ENCODE measurements at places on chromosomes 11 and 22.

DNA sequence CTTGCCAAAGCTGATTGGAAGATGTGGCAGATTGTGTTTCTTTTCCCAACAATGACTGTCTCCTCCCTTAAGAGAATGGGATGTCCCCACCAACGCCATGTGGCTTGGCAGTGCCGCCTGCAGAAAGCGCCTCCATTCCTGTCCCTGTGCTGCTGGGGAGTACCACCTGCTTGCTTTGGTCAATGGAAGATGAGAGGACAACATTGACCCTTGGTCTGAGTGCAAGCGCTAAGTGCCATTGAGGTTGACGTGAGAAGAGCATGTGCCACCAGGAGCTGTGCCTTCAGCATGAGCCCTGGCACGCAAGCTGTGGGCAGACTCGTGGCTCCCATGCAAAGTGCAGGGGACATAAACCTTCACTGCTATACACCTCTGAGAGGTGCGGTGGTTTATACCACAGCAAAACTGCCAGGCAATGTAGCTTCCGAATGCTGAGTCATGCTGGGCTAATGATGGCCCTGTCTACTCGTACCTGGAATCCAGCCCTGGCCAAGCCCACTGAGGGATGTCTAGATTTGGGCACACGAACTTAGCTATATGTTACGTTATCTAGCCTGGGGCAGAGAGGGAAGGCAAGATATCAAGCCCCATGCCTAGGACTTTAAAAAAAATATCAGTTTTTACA lies 41.9 kb downstream of the MYEOV start:
- DNase-seq = no peak

- no peak for DNase-seq
These were observed 187.8 kb downstream of the DDX10 start for GRCh38 chr11:108852701-108853100.

- DNase-seq = no peak
These were observed 16.5 kb upstream of the PAX6 start for GRCh38 chr11:31827455-31828206.

GRCh38 chr22:17370026-17370765 lies 936 bp downstream of the CECR2 start:
- DNase-seq = no peak

DNA sequence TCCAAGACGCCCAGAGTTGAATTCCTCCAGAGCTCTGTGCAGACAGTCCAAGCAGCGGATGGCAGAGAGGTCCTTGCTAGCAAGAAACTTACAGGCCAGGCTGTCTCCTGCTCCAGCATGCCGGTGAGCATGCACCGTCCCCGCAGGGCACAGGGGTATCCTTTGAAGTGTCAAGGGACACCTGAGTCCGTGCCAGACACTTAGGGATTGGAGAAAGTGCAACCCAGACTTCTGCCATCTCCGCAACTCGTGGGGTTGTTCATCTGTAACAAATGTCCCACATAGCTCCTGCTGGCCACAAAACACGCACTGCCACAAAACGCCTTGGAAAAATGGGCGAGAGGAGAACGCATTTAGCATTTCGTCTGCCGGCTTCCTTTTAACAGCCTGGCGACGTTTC lies 13.3 kb downstream of the TSPO start:
- DNase-seq = no peak

- no peak for DNase-seq
These were observed 792.7 kb upstream of the LUZP2 start for GRCh38 chr11:23704183-23704582.

DNA sequence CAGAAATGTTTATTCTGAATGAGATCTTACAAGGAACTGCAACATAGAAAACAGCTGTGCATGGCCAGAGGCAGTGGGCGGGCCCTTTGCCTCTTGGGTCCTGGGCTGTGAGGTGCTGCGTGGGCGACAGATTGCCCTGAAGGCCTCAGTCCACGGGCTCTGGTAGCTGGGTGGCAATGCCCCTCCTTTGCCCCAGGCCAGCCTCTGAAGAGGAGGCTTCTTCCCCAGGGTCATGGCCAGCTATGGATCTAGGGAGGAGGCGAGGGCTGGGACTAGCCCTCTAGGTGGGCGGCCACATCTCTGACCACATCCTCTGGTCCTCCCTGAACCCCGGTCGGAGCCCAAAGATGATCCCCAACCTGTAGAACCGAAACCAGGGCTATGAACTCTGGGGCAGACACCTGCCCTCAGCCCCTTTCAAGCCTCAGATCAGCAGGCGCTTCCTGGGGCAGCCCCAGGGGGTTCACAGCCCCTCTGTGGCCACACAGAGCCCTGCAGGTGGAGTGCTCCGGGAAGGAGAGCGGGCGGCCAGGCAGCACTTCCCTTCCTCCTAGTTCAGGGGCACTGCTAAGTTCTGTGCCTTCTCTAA lies 6.6 kb upstream of the CDC42BPG start:
- no peak for DNase-seq

- no peak for DNase-seq
These were observed 12.7 kb downstream of the PDHX start for GRCh38 chr11:34928960-34929680.

- no peak for DNase-seq
These were observed 20.4 kb downstream of the OR51E1 start for GRCh38 chr11:4664183-4664582.

- no peak for DNase-seq
These were observed 28.5 kb downstream of the AASDHPPT start for GRCh38 chr11:106105986-106106385.

DNA sequence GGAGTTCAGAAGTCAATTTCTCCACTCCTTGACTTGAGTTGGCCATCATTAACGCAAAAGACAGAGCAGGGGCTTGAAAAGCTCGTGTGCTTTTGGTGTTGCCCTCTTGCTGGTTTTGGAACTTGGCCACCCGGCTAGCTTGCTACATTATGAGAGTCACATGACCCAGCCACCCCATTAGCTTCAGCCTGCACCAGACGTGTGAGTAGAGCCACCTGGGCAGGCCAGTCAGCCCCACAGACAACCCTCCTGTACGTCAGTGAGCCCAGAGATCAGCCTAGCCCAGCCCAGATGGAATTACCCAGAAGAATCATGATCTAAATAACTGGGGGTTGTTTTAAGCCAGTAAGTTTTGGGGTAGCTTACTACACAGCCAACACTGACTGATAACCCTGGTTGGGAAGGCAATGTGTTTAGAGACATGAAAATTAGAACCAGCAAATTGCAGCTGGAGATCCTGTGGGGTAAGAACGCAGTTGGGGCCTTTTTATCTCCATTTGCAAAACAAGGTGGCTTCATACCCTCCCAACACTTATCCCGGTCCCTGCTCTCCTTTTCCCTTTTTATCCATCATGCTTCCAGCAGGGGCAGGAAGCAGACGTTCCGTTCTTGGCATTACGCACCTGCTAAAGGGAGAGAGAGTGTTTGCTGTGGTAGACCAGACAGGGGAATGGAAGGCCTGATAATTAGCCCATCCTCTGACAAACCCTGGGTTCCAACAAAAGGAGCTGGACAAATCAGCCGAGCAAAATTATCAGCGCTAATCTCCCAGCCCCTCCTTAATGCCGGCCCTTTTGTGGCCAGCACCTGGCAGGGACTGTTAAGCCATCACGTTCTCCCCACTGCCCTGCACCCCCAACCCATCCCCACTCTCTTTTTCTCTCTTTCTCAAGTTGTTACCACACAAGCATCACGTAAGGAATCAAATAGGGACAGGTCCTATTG lies 548.7 kb upstream of the CADM1 start:
- no peak for DNase-seq

GRCh38 chr11:88102598-88102934 lies 72.7 kb downstream of the RAB38 start:
- no peak for DNase-seq

GRCh38 chr11:127105593-127106541 lies 105.3 kb upstream of the KIRREL3 start:
- no peak for DNase-seq

DNA sequence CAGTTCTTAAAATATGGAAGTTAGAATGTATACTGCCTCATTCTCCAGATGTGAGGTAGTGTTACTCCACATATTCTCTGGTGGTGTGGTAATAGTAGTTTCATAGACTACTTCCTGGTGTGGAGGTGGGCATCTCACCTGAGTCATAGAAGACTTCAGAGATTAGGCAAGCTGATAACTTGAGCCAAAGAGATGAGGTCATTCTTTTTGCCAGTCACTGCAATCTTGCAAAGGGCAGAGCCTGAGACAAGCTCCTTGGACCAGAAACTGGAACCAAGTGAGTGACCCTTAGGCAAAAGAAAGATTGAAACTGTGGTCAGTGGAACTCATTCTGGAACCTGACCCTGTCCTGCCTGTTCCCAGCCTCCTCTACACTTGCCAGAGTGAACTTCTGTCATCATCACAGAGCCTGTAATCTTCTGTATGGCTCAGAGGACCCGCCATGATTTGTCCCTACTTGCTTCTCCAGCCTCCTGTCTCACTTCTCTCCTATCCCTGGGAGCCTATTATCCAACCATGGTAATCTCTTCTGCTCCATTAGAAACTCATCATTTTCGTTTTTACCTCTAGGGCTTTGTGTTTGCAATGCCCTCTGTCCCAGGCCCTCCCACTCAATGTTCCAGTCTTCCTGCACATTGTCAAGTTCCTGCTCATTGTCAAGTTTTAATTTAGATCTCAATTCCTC lies 10.6 kb upstream of the CCDC83 start:
- no peak for DNase-seq

- no peak for DNase-seq
These were observed 1078.0 kb downstream of the NTM start for GRCh38 chr11:132448334-132448995.

DNA sequence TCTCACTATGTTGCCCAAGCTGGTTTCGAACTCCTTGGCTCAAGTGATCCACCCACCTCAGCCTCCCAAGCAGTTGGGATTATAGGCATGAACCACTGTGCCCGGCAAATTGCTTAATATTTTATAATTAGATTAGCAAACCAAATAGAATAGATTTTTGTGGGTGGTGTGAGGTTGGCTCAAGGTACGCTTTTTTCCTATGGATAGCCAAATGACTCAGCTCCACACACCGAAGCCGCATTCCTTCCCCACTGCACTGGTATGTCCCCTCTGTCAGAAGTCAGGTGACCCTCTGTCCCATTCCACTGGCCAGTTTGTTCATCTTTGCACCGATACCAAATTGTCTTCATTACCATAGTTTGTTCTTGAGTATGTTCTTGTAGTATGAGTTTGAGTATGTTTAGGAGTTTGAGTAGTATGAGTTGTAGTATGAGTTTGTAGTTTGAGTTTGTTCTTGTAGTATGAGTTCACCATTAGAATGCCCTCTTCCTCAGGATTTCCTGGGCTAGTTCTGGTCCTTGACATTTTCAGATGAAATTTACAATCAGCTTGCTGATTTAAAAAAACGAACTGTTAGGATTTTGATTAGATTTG lies 19.4 kb downstream of the SUSD2 start:
- no peak for DNase-seq

GRCh38 chr11:8745431-8746253 lies 63.0 kb downstream of the RPL27A start:
- DNase-seq = no peak

GRCh38 chr11:9574622-9575259 lies 1.3 kb downstream of the WEE1 start:
- peak; percentile 5 for DNase-seq

- DNase-seq = no peak
These were observed 1.4 kb downstream of the MYEOV start for GRCh38 chr11:69295079-69295994.

- DNase-seq = no peak
These were observed 77.8 kb upstream of the DDI1 start for GRCh38 chr11:103958475-103959215.

DNA sequence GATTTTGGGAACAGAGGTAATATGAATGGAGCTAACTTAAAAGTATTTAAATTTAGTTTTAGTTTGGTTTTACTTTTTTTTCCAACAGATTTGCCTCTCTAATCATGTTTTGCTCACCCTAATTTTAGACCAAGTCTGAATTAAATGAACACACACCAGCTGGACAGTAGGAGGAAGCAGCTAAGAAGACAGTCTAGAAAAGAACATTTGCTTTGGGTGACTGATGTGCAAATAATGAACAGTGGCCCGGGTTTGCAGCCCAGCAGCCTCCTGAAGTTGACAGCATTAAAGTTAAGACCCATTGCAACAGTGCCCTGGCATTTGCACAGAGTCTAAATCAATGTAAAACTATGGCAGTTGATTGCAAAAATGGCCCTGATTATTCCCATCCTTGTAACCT lies 66.4 kb upstream of the SORL1 start:
- DNase-seq = no peak

- no peak for DNase-seq
These were observed 2.9 kb downstream of the ATG2A start for GRCh38 chr11:64914123-64914522.

DNA sequence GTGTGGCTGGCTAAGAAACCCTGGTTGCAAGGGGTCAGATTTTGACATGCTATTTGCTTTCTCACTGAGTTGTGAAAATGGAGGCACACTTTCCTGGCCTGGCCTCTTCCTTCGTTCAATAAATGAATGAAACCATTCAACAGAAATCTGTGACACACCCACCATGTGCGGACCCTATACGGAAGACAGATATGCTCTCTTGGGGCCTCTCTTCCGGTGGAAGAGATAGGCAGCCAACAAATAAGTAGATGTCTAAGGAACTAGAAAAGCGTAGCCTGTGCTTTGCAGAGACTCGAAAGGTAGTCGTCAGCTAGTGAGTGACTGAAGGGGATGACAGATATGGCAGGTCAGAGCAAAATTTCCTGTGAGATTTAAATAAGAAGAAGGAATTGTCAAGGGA lies 5.3 kb downstream of the KCNQ1OT1 start:
- DNase-seq = no peak

- no peak for DNase-seq
These were observed 7.5 kb downstream of the ASCC2 start for GRCh38 chr22:29830585-29830984.

DNA sequence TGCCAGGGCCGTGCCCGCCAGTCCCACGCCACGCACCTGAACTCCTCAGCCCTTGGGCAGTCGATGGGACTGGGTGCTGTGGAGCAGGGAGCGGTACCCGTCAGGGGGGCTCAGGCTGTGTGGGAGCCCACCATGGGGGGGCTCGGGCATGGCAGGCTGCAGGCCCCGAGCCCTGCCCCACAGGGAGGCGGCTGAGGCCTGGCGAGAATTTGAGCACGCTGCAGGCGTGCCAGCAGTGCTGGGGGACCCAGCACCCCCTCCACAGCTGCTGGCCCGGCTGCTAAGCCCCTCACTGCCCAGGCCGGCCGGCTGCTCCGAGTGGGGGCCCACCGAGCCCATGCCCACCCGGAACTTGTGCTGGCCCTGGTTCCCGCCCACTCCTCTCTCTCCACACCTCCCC lies 56.8 kb downstream of the TMPRSS5 start:
- no peak for DNase-seq

- no peak for DNase-seq
These were observed 31.6 kb downstream of the OSBPL5 start for GRCh38 chr11:3133261-3134217.

GRCh38 chr11:58433638-58434203 lies 5.8 kb upstream of the OR5B2 start:
- DNase-seq = no peak

DNA sequence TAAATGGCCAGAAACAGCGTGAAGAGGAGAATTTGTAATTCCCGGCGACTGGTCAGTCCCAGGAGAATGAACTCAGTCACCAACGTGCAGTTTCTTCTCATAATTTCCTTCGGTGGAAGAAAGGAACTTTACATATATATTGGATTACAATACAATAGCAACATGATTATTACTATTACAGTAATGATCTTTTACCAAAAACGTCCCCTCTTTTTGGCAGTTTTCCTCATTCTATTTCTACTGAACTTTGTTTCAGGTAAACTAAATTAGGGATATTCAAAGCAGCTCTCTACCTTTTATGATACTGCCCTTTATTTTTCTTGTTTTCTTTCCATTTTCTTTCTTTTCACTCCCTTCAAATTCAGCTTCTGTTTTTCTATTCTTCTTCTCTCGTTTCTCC lies at the start of gene OR5M8:
Gene OR5M8 (minus strand): TSS at position 101 of the 400 bp plus-strand sequence. CDS start 0 bp downstream, at position 101.
- no peak for DNase-seq
